Stomach (tissue), 19 donors: ENCODE measurements at places on chromosomes 4 and X. TPM values are rescaled to one million over a fixed set of nuclear protein-coding genes. Genes with fewer than 3 reads are reported as not detected.

The SLITRK4 gene
- 0.29 TPM for total RNA-seq

The TMEM255A gene
- total RNA-seq = not detected

The PNMA5 gene
- not detected for total RNA-seq

The TMEM35A gene
- total RNA-seq = 3.9 TPM

The HPGDS gene
- 2.6 TPM for total RNA-seq

The BEND2 gene
- not detected for total RNA-seq

The DCAF4L1 gene
- not detected for total RNA-seq

The OTUD6A gene
- not detected for total RNA-seq

The TAF9B gene
- total RNA-seq = 75.4 TPM

The IL9R gene
- total RNA-seq = 0.43 TPM

The SYNPO2 gene
- total RNA-seq = 644 TPM

GRCh38 chr4:55181010-55182005, 55.9 kb upstream of the KDR start:
- no peaks in the 10 kb centered on the region for H3K4me1 ChIP-seq
- no peaks in the 10 kb centered on the region for H3K27me3 ChIP-seq
- H3K4me3 ChIP-seq = no peak overlapping the region
- no peak for DNase-seq

DNA sequence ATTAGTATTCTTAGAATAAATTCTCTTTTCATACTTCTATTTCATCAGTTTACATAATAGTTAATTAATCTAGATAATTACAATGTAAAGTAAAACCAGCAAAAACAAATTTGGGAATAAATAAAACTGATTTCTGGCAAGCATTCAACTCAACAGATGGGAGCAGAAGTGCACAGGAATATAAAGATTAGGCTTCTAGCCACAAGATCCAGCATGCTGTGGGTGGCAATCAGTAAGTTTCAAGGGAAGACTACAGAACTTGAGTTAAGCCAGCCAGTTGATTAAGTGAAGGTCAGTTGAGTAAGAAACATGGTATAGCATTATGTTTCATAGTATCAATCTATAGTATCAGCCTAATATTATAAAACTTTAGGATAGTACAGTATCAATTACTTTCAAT, 324.2 kb upstream of the AADAT start:
- H3K4me1 ChIP-seq = no peaks in the 10 kb centered on the region
- no peaks in the 10 kb centered on the region for H3K27me3 ChIP-seq
- no peak for DNase-seq
- H3K27ac ChIP-seq = no peak overlapping the region
- H3K36me3 ChIP-seq = no peaks in the 10 kb centered on the region
- H3K4me3 ChIP-seq = no peak overlapping the region

- no peaks in the 10 kb centered on the region for H3K27me3 ChIP-seq
- no peak overlapping the region for H3K27ac ChIP-seq
These were observed 2497.3 kb downstream of the ARAP2 start for GRCh38 chr4:33746979-33747378.

- no peak for DNase-seq
- peaks cover 13% of the 10 kb centered on the region for H3K4me1 ChIP-seq
- H3K27ac ChIP-seq = peak overlapping the region; percentile 22
- no peaks in the 10 kb centered on the region for H3K36me3 ChIP-seq
These were observed 21.3 kb downstream of the ARHGAP24 start for GRCh38 chr4:85496126-85496849.

DNA sequence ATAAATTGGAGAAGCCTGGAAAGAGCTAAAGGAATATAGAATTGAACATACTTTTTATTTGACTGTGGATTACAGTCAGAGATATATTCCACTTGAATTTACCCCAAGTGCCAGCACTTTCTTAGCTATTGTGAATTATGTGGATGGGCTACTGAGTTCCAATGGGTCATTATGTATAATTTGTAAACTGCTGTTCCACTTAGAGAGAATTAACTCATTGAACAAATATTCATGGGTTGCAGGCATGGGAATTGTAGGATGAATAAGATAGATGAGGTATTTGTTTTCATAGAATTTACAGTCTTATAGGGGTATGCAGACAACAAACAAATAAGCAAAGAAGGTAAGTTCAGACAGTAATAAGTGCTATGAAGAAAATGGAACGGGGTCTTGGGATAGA, 195.7 kb downstream of the SHROOM3 start:
- H3K4me3 ChIP-seq = no peak overlapping the region
- no peaks in the 10 kb centered on the region for H3K4me1 ChIP-seq
- no peak for DNase-seq
- no peaks in the 10 kb centered on the region for H3K36me3 ChIP-seq

- no peak overlapping the region for H3K4me3 ChIP-seq
- H3K4me1 ChIP-seq = no peaks in the 10 kb centered on the region
- DNase-seq = no peak
These were observed 24.4 kb upstream of the PDE6B start for GRCh38 chr4:600850-601515.

DNA sequence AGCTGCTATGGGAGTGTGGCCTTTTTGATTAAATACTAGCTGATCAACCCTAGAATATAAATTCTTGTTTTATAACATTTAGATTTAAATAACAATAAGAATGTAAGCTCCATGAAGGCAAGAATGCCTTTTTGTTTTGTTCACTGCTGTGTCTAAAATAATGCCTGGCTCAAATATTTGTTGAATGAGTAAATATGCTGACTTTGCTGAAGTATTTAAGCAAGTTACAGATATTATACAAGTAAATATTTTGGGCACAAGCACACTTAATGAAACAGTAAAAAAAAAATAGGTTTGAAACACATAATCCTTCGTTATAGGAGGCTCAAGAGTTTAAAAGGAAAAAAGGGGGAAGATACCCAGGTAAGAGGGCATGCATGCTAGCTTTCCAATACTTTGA, 24.1 kb downstream of the FABP2 start:
- no peaks in the 10 kb centered on the region for H3K27me3 ChIP-seq
- H3K4me1 ChIP-seq = peaks cover 47% of the 10 kb centered on the region
- H3K36me3 ChIP-seq = peaks cover 37% of the 10 kb centered on the region

DNA sequence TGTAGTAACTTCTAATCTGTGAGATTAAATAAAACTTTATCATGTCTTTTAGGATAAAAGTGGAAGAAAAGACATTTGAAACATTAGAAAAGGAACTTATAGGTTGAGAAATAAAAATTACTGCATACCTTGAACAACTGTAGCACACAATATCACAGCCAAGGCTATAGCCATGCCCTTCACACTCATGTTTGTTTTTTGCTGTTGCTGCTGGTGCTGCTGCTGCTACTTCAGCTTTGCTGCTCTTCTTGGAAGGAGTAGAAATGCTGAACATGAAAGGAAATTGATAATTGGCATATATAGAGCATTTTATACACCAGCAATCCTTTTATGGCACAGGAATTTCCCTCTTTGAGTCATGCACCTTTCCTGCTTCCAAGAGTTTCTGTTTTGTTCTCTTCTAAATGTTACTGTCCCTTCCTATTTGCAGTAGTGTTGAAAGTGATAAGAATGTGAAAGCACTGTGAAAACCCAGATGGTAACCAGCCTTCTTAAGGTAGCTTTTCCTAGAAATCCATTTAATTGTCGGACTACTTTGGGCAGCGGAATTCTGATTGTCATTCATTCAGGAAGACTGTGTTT, at the start of gene CXCL11:
Gene CXCL11, minus strand, starts transcription at position 272 of the 582 bp plus-strand sequence. Its CDS starts 83 bp downstream, at position 189.
- no peak for DNase-seq
- no peaks in the 10 kb centered on the region for H3K36me3 ChIP-seq
- no peak within 1 kb of the TSS for H3K4me3 ChIP-seq

- peak overlapping the region; percentile 25 for H3K4me3 ChIP-seq
- H3K27me3 ChIP-seq = no peaks in the 10 kb centered on the region
- no peak overlapping the region for H3K27ac ChIP-seq
- no peaks in the 10 kb centered on the region for H3K4me1 ChIP-seq
- H3K36me3 ChIP-seq = no peaks in the 10 kb centered on the region
- DNase-seq = no peak
These were observed 285.0 kb downstream of the CHIC1 start for GRCh38 chrX:73847991-73848390.

GRCh38 chrX:107829878-107830277, 4.2 kb downstream of the MID2 start:
- no peaks in the 10 kb centered on the region for H3K4me1 ChIP-seq
- no peaks in the 10 kb centered on the region for H3K27me3 ChIP-seq
- H3K4me3 ChIP-seq = no peak overlapping the region
- no peaks in the 10 kb centered on the region for H3K36me3 ChIP-seq
- no peak overlapping the region for H3K27ac ChIP-seq

- peaks cover 16% of the 10 kb centered on the region for H3K4me1 ChIP-seq
- peak; percentile 48 for DNase-seq
- H3K4me3 ChIP-seq = peak overlapping the region; percentile 57
- peak overlapping the region; percentile 77 for H3K27ac ChIP-seq
- H3K27me3 ChIP-seq = no peaks in the 10 kb centered on the region
These were observed 478 bp upstream of the PLXNA3 start for GRCh38 chrX:154457491-154458115.

- H3K4me3 ChIP-seq = no peak overlapping the region
- H3K4me1 ChIP-seq = no peaks in the 10 kb centered on the region
- no peak overlapping the region for H3K27ac ChIP-seq
- no peaks in the 10 kb centered on the region for H3K36me3 ChIP-seq
- H3K27me3 ChIP-seq = no peaks in the 10 kb centered on the region
These were observed 56.8 kb downstream of the TRPC5 start for GRCh38 chrX:112025753-112026152.

DNA sequence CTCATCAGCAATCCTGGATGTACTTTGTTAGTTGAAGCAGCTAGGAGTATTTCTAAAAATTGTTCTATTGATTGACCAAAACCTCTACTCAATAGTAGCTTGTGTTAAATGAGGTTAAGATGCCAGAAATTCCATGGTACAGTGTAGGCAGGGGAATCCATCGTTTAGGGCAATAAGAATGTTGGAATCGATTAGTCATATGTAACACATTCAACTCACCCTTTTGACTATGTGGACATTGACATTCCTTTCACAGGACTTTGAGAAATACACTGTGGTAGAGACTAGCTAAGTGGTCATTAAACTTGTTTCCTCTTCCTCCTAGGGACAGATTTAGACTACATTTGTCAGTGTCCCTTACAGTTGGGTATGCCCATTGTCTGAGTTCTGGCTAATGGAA, 40.2 kb downstream of the KDM5C start:
- H3K27me3 ChIP-seq = no peaks in the 10 kb centered on the region
- H3K4me1 ChIP-seq = no peaks in the 10 kb centered on the region
- H3K27ac ChIP-seq = no peak overlapping the region
- H3K4me3 ChIP-seq = no peak overlapping the region

DNA sequence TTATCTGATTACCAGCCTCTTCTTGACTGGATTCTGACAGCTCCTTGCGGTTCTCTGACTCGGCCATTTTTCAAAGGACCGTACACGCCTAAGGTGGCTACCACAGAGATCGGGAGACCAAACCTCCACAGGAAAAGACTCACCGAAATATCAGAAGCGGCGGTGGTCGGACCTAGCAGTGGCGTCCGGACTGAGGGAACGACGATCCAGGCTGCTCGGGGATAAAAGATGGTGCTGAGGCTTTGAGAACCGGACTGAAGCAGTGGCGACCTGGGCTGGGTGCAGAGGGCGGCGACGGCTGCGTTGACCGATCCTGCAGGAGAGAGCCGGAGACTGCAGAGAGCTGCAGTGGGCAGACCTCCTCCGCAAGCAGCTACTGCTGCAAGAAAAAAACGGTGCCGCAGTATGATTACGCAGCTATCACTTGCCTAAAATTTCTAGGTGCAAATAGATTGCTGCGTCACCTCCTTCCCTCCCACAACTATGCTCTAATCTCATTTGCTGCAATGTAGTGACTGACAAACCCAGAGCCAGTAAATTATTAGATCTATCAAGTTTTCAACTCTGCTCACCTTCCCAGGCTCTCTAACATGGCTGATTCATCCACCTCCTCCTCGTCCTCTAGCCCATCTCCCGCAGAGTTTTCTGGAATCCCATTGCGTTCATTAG, at the start of gene NAP1L2:
Gene NAP1L2, minus strand, starts transcription at position 426 of the 669 bp plus-strand sequence. Its CDS starts 359 bp downstream, at position 67.
- no peaks in the 10 kb centered on the region for H3K36me3 ChIP-seq
- no peaks in the 10 kb centered on the region for H3K4me1 ChIP-seq
- peak within 1 kb of the TSS; percentile 69 for H3K27ac ChIP-seq
- peak within 1 kb of the TSS; percentile 47 for H3K4me3 ChIP-seq

GRCh38 chr4:15755321-15756155, 22.6 kb upstream of the CD38 start:
- H3K36me3 ChIP-seq = no peaks in the 10 kb centered on the region
- no peak for DNase-seq
- H3K4me3 ChIP-seq = no peak overlapping the region
- no peaks in the 10 kb centered on the region for H3K27me3 ChIP-seq
- H3K27ac ChIP-seq = no peak overlapping the region

DNA sequence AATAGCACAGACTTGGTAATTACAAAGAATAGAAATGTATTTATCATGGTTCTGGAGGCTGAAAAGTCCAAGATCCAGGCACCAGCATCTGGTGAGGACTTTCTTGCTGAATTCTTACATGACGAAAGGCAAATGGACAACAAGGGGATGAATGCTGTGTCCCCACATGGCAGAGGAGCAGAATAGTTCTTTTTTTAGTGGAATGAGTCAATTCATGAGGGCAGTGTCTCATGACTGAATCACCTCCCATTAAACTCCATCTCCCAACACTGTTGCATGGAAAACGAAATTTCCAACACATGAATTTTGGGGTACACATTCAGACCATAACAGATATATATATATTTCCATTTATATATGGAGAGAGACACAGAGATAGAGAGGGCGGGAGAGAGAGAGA, 628.3 kb downstream of the TRIML1 start:
- H3K27me3 ChIP-seq = no peaks in the 10 kb centered on the region
- H3K4me1 ChIP-seq = no peaks in the 10 kb centered on the region
- no peaks in the 10 kb centered on the region for H3K36me3 ChIP-seq
- H3K27ac ChIP-seq = no peak overlapping the region

DNA sequence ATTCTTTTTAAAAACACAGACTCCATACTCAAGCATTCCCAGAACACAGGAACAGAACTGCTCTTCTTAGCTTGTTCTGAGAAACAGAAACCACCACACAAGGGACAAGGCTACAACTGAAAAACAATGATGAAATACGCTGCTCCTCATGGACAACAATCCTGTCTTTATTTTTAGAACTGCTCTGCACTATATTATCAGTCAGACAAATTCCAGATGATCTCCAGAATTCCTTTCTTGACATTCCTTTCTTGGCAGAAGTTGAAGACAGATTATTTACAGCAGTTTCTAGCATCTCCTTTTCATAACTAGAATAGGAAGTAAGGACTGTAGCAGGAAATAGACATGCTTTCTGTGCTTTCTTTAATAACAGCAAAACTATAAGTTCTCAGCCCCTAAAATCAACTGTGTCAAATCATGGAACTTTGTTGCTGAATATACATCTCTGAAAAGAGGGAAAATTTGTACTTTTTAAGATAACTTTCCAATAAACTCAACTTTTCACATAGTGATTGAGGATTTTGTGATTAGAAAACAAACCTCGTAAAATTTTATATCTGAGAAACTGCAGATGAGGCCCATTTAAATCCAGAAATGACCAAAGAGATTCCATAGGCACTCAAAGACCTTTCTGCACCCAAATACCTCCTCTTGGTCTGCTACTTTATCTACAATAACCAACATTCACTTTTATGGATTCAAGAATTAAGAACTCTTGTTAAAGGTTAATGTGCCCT, 35.9 kb downstream of the ANTXR2 start:
- peaks cover 40% of the 10 kb centered on the region for H3K4me1 ChIP-seq
- H3K4me3 ChIP-seq = no peak overlapping the region
- peaks cover 16% of the 10 kb centered on the region for H3K36me3 ChIP-seq
- H3K27ac ChIP-seq = no peak overlapping the region
- H3K27me3 ChIP-seq = no peaks in the 10 kb centered on the region
